ENCODE measurements at places on chromosomes 3 and 15.
A peak's percentile ranks its signal among the peaks of the same experiment; 100 is the strongest.

DNA sequence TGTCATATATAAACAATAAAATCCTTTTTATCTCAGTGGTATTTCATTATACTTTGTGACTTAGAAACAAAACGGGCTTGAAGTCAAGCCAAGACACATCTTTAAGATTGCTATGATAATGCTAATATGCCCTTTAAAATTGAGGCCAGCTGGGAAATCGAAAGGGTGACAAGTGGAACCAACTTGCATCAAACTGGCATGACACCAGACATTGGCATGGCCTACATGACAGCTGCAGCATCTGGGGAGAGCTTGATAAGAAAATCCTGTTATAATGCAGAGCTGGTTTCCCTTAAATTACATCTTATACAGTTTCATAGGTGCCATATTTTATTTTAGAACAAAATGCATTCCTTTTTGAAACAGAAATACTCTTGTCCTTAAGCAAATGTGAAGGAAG lies 325.2 kb downstream of the ZBBX start:
- no peak for DNase-seq

DNA sequence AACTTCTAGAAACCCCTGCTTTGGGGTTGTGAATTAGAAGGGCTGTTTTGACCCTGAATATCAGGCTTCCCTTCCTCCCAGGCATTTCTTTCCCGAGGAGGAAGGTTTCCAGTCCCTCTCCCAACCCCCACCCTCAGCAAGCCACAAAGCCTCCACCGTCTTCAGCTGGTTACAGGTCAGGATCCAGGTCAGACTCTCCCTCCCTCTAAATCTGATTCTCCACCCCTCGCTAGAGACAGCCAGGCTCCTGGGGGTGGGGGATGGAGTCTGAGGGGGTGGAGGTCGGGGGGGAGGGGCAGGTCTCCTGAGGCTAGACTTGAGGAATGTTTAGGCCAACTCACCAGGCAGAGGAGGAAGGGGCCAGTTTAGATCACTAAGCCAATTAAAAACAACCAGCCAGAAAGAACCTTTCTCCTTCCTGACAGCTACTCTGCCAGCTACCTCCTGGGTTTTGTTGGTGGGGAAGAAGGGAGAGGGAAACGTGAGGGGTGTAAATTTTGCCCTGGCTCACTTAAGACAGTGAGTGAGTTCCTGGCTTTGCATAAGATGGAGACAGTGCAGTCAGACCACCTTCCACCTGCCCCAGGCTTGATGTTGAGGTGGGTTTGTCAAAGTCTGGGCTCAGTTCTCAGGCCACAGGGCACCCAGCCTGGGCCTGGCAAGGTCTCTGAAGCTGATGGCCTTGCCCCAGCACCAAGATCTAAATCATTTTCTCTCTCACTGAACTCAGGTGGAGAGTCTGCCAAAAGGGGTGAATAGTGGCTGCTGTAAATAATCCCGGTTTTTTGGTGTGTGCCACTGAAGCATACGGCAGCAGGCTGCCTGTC lies 19.5 kb downstream of the BMF start:
- no peak for DNase-seq

GRCh38 chr15:52463638-52464037 lies 65.0 kb downstream of the MYO5A start:
- peak; percentile 2 for DNase-seq

DNA sequence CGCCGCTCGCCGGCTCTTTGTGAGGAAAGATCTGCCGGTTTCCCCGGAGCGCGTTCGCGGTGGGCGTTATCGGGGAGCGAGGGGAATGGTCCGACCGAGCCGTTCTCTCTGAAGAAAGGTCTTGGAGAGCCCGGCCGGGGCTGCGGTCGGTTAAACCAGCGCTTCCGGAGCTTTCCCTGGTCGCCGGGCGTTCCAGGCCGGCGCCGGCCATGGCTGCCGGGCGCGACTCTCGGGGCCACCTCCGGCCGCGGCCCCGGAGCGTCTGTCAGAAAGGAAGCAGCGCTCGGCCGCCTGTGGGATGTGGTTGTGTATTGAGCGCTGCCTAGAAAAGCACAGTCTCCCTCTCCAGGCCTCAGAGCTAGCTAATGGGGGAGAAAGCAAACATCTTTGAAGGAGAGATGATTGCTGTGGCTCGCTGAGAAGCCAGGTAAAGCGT lies 731 bp downstream of the FYTTD1 start:
- peak; percentile 6 for DNase-seq

DNA sequence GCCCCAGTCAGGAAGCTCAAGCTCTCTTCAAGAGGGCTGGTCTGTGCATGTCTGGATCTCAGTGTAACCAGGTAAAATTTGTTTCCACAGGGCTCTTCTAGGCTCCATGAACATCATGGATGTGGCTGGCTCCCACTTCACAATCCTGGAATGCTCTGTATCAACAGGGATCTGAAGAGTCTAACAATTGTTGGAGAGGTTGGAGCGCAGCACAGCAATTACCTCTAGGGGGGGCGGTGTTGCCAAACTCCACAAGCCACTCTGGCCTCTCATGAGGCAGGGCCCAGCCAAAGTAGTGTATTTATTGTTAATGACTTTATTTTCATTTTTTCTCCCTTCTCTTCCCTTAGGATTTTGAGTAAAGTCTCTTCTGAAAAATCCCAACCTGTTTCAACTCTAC lies 6.1 kb upstream of the EIF2B5 start:
- DNase-seq = no peak

DNA sequence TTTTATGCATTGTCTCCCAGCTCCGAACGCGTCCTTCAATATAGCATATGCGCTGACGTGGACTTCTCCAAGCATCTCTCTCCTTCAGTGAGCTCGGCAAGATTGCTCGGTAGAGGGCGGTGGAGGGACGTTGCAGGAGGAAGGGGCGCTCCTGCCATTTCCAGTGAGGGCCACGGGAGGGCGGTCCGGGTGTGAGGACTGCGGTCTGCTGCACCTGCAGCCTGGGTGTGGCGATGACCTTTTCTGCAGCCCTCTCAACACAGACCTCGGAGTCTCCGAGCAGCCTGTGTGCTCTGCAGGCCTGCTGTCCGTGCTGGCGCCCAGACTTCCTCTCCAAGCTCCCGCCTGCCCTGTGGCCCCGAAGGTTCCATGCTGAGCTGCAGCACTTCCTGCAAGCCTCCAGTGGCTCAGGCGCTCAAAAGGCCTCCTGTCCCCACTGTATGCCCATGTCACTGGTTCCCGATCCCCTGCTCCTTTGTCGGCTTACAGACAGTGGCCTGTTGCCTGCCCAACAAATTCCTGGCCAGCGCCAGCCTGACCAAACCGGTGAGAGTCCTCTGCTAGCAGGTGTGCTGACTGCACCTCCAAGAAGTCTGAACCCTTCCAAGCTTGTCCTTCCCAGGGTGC lies 8.9 kb upstream of the RTP3 start:
- peak; percentile 54 for DNase-seq

DNA sequence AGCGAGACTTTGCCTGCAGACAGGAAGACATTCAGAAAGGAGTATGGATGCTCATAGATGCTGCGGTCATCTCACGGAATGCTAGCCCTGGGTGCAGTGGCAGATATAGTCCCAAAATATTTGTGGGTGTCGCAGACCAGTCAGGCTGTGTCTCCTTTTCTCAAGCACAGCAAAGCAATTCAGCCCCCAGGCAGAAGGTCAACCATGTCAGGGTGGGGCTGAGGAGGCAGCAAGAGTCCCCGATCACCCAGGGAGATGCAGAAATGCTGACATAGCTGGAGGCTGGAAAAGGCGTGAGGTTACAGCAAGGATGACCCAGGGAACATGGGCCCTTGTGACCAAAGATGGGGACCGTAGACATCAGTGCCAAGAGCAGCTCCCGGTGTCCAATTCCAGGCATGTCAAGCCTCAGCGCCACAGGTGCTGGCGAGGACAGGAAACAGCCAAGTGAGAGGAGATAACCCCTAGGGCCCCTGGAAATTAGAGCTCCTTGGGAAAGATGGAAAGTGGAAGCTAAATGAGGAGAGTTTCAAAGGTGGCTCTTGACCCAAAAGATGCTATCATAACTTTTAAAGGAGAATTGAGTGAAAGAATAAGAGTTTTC lies 81.2 kb upstream of the ABHD17C start:
- no peak for DNase-seq

DNA sequence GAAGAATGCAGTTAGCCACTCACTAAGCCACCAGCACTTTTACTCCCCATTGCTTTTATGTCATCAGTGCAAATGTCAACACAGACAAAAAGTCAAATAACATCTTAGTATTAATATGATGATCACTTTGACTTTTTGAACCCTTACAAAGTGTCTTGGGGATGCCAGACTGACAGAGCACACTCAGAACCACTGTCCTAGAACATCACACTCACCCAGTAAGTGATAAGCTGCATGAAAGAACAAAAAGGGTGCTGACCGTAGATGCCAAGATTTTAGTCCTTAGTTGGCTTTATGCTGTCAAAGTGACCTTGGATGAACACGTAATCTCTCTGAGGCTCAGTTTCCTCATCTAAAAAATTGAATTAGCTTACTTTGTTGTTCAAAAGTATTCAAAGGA lies 279.5 kb upstream of the TRIM42 start:
- DNase-seq = no peak

- DNase-seq = no peak
Measured at GRCh38 chr15:59249816-59250215, 43.2 kb downstream of the LDHAL6B start.

GRCh38 chr15:68829068-68829467 lies 8.4 kb upstream of the ANP32A start:
- DNase-seq = peak; percentile 36

DNA sequence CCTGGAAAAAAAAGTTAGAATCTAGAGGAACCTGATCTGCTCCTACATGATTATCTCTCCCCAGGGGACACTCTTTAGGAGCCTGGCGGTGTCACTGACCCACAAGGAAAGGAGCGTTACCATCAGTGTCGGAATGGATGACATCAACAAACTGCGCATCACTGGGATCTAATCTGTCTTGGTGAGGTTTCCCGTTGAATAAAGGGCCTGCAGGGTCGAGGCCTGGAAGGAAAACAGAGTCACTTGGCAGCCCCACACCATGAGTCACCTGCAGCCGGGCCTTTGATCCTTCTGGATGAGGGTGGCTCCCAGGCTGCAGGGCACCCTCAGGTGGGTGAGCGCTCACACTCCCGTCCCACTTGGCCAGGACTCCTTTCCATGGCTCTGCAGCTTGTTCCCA lies 25.0 kb downstream of the LIPH start:
- no peak for DNase-seq

- peak; percentile 76 for DNase-seq
Measured at GRCh38 chr3:58471025-58471887, 20.6 kb upstream of the KCTD6 start.

GRCh38 chr3:177538048-177538749 lies 340.9 kb upstream of the TBL1XR1 start:
- DNase-seq = no peak

DNA sequence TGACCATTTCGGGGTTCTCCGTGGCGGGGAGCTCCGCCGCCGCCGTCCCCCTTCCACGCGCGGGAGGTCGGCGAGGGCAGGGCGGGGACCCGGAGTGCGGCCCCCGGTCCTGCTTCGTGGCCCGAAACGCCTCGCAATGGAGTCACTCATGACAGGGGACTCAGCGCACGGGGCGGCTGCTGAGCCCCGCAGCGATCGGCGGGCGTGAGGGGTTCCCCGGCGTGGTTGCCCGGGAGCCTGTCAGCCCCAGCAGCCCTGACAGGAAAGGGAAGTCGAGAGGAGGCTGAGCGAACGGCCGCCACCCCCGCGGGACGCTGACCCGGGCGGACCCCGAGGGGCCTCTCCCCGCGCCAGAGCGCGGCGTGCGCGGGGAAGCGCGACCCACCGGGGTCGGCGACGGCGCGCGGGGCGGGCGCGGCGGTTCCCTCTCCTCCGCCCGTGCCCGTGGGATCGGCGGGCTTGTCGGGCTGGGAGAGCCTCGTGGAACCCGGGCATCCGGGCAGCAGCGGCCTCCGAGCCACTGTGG lies 564 bp upstream of the PIGZ start:
- peak; percentile 10 for DNase-seq

DNA sequence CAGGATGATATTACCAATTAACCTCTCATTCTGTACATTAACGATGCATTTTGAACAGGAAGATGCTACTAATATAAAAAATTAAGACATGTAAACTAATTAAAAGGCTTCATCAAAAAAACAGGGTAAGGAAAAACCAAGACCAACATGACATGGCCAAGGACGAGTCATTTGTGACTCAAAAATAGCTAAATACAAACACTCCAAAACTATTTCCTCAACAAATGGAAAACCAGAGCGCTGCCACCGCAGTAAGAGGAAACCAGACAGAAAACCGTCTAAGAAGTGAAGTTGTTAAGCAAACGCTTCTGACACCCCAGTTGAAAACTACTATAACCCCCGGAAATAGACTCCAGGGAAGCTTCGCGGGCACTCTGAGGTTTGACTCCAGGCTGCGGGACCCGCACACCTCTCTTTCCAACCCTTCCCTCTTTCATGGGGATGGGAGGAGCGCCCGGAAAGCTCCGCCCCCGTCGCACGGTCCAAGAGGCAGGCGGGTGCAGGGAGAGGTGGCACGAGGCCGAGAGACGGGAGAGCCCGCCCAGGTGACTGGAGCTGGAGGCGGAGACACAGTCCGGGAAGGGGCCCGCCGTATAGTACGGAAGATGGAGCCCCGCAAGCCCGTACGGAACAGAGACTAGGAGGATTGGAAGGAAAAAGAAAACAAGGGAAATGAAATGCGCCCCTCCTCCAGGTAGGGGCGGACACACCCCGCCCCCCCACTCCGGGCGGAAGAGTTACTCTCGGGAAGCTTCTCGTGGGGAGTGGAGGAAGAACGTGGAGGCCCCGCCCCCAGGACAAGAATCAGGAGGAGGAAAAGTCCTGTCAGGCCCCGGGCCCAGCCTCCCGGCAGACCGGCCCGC lies 708 bp downstream of the DCAF1 start:
- DNase-seq = peak; percentile 91

DNA sequence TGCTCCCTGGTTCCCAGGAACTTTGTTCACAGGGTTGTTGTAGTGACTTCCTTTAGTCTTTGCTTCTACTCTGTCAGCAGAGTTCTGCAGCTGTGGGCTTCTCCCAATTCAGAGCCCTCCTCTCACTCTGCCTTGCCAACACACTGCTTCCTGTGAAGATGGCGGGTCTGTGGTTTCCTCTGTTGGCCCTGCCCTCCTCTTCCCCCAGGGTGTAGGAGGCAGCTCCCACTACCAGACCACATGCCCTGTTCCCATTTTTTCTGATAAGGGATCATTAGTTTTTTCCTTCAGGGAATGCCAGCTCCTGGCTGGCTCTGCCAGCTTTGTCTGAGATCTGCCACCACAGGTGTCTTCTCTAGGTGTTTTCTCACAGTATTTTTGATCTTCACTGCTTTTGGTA lies 12.7 kb downstream of the SPSB4 start:
- DNase-seq = no peak

DNA sequence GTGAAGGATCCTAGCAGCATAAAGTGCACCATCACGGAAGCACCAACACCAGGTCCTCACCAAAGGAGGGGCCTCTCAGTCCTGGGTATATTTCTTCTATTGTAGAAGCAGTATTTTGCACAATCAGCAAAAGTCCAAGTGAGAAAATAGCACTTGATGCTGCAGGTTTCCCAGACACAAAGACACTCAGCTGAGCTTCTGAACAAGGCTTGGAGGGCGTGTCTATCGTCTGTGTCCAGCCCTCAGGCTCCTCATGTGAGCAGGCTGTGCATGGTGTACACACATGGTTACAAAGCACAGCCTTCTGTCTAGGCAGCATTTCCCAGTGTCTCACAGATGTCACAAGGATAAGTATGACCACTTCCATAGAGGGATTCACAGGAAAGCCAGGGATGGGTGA lies 98.3 kb upstream of the SPATA12 start:
- DNase-seq = no peak

Measured in GF-D8 (cell line).